ENCODE measurements at places on chromosomes 4 and X. TPM values are rescaled to one million over a fixed set of nuclear protein-coding genes. Genes with fewer than 3 reads are reported as not detected.

- H3K27ac ChIP-seq, result no peak overlapping the region
- H3K4me3 ChIP-seq, result no peak overlapping the region
- H3K27me3 ChIP-seq, result no peaks in the 10 kb centered on the region
These were observed 68.4 kb downstream of the USP38 start for GRCh38 chr4:143253166-143253565.

CT45A10 gene
- polyA plus RNA-seq, result not detected

GRCh38 chr4:100504086-100504874 lies 13.5 kb downstream of the EMCN start:
- H3K27me3 ChIP-seq, result peaks cover 7% of the 10 kb centered on the region
- H3K36me3 ChIP-seq, result no peaks in the 10 kb centered on the region

SNCA gene
- not detected for polyA plus RNA-seq

DNA sequence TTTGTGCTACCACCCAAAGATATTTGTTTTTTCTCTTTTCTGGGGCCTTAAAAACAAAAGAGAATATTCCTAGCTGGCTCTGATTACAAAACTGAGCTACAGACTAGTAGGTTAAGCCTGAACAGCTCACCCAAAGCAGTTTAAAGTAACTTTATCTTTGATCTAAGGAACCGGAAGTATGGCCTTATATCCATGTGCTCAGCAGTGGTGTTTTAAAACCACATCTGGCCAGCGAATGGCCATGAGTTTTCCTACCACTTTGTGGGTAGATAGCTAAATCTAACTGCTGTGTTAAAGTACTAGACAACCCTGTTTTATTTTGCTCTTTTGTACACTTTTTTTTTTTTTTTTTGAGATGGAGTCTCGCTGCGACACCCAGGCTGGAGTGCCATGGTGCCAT lies 24.6 kb downstream of the ADGRG4 start:
- no peaks in the 10 kb centered on the region for H3K27me3 ChIP-seq
- DNase-seq, result no peak
- H3K27ac ChIP-seq, result no peak overlapping the region
- H3K4me1 ChIP-seq, result no peaks in the 10 kb centered on the region
- H3K36me3 ChIP-seq, result no peaks in the 10 kb centered on the region

DNA sequence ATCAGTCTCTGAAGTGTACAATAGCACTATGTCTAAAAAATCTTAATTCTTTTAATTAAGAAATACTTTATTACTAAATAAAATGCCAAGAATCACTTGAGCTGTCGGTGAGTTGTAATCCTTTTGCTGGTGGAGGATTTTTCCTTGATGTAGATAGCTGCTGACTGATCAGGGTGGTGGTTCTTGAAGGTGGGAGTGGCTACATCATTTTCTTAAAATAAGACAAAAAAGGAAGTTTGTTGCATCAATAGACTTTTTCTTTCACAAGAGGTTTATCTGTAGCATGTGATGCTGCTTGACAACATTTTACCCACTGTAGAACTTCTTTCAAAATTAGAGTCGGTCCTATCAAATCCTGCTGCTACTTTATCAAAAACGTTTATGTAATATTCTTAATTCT lies 68.8 kb upstream of the ZC4H2 start:
- H3K27me3 ChIP-seq, result no peaks in the 10 kb centered on the region
- no peak overlapping the region for H3K27ac ChIP-seq
- DNase-seq, result no peak

NDNF gene
- not detected for polyA plus RNA-seq

DUSP9 gene
- polyA plus RNA-seq, result not detected

SCD5 gene
- 0.07 TPM for polyA plus RNA-seq

UXT gene
- 383 TPM for polyA plus RNA-seq

CLNK gene
- not detected for polyA plus RNA-seq

DNA sequence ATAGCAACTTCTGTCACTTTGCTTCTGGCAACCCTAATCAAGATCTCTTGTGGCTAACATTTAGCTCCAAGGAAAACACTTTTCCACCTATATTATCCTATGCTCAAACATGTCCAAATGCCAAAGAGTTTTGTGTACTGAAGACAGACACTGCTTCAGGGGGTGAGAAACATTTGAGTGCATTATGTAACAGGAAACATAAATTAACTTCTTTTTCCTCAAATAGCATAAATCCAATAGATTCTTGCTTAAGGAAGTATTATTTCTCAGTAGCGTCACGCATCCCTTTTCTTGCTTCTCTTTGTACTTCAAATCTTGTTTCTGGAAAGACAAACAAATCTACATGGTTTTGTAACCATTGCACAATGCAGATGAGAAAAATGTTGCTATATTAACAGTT lies 839.1 kb downstream of the GLUD2 start:
- no peak overlapping the region for H3K27ac ChIP-seq
- no peak overlapping the region for H3K4me3 ChIP-seq
- no peaks in the 10 kb centered on the region for H3K27me3 ChIP-seq
- no peaks in the 10 kb centered on the region for H3K4me1 ChIP-seq
- DNase-seq, result no peak

DNA sequence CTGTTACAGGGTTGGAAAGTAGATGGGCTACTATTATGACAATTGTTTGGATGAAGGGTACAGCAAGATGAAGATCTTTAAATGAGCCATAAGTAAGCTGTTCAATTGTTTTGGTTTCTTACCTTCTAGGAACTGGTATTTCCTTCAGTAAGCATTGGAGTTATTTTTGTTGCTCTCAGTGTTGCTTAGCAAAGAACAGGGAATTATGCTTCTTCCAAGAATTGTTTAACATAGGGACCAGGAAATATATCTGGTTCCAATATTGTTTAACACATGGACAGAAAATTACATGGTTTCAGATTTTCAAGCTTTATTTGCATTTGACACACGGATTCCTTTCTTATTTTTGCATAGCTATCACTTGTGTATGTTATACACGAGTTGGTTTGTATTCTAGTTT lies 1999.0 kb downstream of the ARAP2 start:
- H3K27ac ChIP-seq, result no peak overlapping the region
- no peak for DNase-seq
- no peak overlapping the region for H3K4me3 ChIP-seq
- no peaks in the 10 kb centered on the region for H3K4me1 ChIP-seq

- H3K27me3 ChIP-seq, result peaks cover 10% of the 10 kb centered on the region
- peaks cover 6% of the 10 kb centered on the region for H3K4me1 ChIP-seq
- H3K4me3 ChIP-seq, result peak within 1 kb of the TSS; percentile 6
- no peak within 1 kb of the TSS for H3K27ac ChIP-seq
These were observed at the start of gene SOX3 for GRCh38 chrX:140504371-140505324. SOX3 (minus strand) TSS chrX:140505069; CDS start chrX:140505060, 9 bp downstream.

RPS6KA6 gene
- 0.26 TPM for polyA plus RNA-seq

GRCh38 chr4:125131891-125132680 lies 182.7 kb upstream of the FAT4 start:
- H3K27ac ChIP-seq, result no peak overlapping the region
- no peaks in the 10 kb centered on the region for H3K4me1 ChIP-seq
- no peaks in the 10 kb centered on the region for H3K36me3 ChIP-seq
- no peaks in the 10 kb centered on the region for H3K27me3 ChIP-seq
- no peak for DNase-seq

CRMP1 gene
- polyA plus RNA-seq, result not detected

HHIP gene
- polyA plus RNA-seq, result not detected

PNMA3 gene
- polyA plus RNA-seq, result 0.23 TPM

GRCh38 chr4:107793996-107794395 lies 30.7 kb upstream of the SGMS2 start:
- H3K27me3 ChIP-seq, result peaks cover 22% of the 10 kb centered on the region
- no peak overlapping the region for H3K27ac ChIP-seq

GRCh38 chrX:109696146-109696740 lies 36.8 kb downstream of the ACSL4 start:
- H3K27ac ChIP-seq, result no peak overlapping the region
- DNase-seq, result no peak
- no peaks in the 10 kb centered on the region for H3K27me3 ChIP-seq
- H3K4me1 ChIP-seq, result peaks cover 2% of the 10 kb centered on the region
- H3K4me3 ChIP-seq, result no peak overlapping the region

- H3K4me3 ChIP-seq, result peak overlapping the region; percentile 82
- peak; percentile 1 for DNase-seq
- no peaks in the 10 kb centered on the region for H3K27me3 ChIP-seq
- no peaks in the 10 kb centered on the region for H3K36me3 ChIP-seq
These were observed 6.0 kb downstream of the GAGE10 start for GRCh38 chrX:49309401-49309981.

NAP1L3 gene
- polyA plus RNA-seq, result 7.1 TPM

DNA sequence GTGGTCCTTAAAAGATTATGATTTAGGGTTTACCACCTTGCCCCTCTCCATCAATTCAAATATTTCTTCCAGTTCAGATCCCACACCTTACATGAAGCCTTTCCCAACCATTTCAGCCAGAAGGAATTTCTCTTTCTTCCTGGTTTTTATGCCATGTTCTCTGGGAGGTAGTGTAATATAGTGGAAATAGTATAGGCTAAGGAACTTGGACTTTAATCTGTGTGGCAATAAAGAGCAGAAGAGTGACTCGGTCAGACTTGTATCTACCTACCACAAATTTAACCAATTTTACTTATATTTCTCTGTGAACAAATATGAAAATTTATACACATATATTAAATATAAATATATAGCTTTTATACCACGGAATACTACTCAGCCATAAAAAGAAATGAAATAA lies 18.4 kb upstream of the CISD2 start:
- H3K36me3 ChIP-seq, result no peaks in the 10 kb centered on the region
- H3K27me3 ChIP-seq, result no peaks in the 10 kb centered on the region
- no peak overlapping the region for H3K4me3 ChIP-seq

DNA sequence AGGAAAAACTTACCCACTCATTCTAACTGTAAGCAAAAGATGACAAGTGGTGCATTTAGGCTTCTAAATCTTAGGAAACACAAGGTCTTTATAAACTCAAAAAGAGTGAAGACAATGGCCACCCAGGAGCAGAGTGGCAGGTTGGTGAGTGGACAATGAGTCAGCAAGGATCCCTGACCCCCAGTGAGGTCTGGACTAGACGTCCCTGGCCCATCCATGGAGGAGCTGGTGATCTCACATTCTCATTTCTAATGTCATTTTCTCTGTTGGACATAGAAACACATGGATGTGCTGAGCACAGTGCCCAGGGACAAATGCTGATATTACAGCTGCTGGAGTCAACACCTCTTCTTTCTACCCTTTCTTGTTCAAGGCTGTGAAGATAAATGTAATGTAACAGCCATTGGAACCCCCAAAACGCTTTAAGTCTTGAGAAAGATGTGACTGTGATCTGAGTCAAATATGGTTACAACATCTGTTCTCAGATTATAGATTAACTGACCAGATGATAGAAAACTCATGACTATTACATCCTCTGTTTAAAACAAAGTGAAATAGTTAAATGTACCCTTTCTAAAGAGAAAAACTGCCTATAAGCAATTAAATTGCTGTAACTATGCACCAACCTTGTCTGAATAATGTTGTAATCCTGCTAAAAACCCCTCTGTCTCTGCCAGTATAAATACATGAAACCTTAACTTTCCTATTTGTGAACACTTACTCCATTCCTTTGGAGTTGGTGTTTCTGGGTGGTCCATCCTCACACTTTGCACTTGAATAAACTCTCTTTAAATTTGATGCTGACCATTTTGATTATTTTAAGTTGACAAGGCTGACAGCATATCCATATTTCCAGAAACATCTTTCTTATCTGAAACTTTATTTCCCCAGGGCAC lies 92.7 kb downstream of the USP46 start:
- H3K4me3 ChIP-seq, result no peak overlapping the region
- H3K27ac ChIP-seq, result no peak overlapping the region
- peaks cover 2% of the 10 kb centered on the region for H3K4me1 ChIP-seq
- H3K27me3 ChIP-seq, result peaks cover 10% of the 10 kb centered on the region
- DNase-seq, result no peak
- no peaks in the 10 kb centered on the region for H3K36me3 ChIP-seq

DNA sequence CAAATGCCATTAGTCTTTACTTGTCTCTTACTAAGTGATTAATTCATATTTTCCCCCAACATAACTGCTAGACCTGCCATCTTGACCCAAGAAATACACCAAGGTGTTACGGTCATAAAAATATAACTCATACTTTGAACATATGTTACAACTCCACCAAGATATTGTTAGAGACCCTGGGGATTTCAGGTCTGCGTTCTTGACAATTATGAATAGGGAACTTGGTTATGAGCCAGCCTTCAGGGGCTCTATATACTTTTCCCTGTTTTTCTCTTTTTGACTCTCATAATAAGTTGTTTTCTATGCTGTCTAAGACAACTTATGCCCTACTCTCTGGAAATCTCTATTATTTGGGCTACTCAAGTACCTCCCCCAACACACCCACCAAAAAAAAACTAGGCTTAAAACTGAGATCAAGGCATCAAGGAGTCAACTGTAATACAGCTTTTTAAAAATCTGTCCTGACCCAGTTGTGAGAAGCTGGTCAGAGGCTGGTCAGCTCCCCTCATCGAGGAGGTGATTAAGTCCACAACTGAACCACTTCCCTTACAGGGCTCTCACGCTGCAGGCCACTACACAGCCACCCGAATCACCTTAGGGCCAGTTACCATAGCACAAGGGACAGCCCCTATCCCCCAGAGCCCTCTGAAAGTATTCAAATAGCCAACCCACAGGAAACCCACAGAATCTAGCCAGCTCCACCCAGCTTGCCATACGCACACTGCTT lies 10.5 kb upstream of the TLR3 start:
- peaks cover 14% of the 10 kb centered on the region for H3K27me3 ChIP-seq
- no peak overlapping the region for H3K27ac ChIP-seq
